ENCODE measurements at places on chromosomes 13 and 19. TPM values are rescaled to one million over a fixed set of nuclear protein-coding genes. Genes with fewer than 3 reads are reported as not detected.

SIGLECL1 gene
- not detected for polyA plus RNA-seq

GRCh38 chr19:903266-903797, 9.7 kb downstream of the R3HDM4 start:
- H3K27me3 ChIP-seq = no peaks in the 10 kb centered on the region
- H3K4me1 ChIP-seq = peaks cover 1% of the 10 kb centered on the region
- peaks cover 3% of the 10 kb centered on the region for H3K36me3 ChIP-seq
- peak; percentile 66 for DNase-seq

FFAR3 gene
- polyA plus RNA-seq = 2.7 TPM

PTGIR gene
- 3.5 TPM for polyA plus RNA-seq

DNA sequence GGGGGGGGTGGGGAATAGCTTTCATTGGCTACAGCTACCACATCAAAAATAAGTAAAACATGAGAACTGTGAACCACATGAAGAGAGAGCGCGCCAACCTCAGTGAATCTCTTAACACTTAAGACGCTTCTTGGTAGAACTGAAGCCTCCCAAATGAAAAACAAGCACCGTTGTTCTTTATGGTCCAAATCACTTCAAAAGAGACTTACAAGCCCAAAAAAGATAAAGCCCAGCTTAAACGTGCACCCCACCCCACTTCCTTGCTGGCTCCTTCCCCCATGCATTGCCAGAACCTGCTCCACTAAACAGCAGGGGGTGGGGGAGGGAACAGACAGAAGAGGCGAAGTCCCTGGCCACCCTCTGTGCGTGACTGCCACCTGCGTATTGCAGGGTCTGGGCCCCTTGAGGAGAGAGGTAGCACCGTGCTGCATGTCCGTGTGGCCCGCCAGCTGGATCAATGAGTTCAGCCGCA, 479.1 kb downstream of the FOXO1 start:
- no peak for DNase-seq
- no peaks in the 10 kb centered on the region for H3K36me3 ChIP-seq
- no peak overlapping the region for H3K27ac ChIP-seq
- H3K27me3 ChIP-seq = no peaks in the 10 kb centered on the region
- H3K4me1 ChIP-seq = peaks cover 20% of the 10 kb centered on the region

GRCh38 chr13:67916650-67917049, 686.5 kb upstream of the PCDH9 start:
- H3K4me3 ChIP-seq = no peak overlapping the region
- no peak for DNase-seq
- H3K27ac ChIP-seq = no peak overlapping the region
- H3K4me1 ChIP-seq = no peaks in the 10 kb centered on the region
- H3K27me3 ChIP-seq = no peaks in the 10 kb centered on the region

DNA sequence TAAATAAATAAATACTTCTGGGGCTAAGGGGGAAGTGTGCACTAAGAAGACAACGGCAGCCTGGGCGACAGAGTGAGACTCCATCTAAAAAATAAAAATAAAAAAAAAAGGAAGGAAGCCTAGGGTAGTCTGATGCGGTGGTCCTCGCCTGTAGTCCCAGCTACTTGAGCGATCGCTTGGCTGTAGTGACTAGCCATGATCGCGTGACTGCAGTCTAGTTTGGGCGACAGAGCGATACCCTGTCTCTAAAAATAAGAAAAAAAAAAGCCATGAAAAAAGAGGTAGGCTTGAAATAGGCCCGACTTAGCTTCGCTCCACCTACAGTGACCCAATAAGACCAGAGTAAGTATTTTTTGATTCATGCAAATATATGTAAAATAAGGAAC, 661 bp upstream of the BABAM1 start:
- no peaks in the 10 kb centered on the region for H3K27me3 ChIP-seq
- no peak overlapping the region for H3K27ac ChIP-seq
- no peak overlapping the region for H3K4me3 ChIP-seq
- DNase-seq = no peak
- no peaks in the 10 kb centered on the region for H3K4me1 ChIP-seq

ZNF419 gene
- polyA plus RNA-seq = 7.6 TPM
